G401 (cell line): ENCODE measurements at places on chromosomes 2 and 18. TPM values are rescaled to one million over a fixed set of nuclear protein-coding genes. Genes with fewer than 3 reads are reported as not detected.

DNA sequence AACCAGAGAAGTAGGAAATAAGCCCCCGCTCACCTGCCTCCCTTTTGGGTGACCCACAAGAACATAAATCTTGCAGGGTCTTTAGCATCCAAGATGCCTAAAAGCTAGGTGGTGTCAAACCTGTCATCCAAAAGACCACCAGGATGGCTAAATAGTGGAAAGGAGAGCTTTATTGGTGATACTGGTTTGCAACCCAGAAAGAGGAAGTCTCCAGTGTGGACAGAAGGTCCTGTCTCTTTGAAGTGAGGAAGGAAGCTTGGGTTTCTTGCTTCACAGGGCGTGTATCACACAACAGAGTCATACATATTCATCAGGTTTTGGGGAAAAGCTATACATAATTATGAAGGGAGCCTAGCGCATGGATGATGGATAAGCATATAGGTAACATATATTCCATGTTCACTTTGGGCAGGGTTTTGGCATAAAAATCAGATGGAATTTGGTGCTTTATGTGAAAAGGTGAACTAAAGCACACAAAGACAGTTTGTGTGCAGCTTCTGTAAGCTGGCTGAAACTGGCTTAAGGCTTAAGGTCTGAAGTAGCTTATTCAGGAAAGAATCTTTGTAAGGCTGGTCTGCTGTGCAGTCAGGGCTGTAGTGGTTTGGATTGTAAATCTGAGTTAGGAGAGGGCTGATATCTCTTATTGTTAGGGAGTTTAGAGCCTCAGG is 102.2 kb upstream of the MSH2 start:
- no peak for DNase-seq

DNA sequence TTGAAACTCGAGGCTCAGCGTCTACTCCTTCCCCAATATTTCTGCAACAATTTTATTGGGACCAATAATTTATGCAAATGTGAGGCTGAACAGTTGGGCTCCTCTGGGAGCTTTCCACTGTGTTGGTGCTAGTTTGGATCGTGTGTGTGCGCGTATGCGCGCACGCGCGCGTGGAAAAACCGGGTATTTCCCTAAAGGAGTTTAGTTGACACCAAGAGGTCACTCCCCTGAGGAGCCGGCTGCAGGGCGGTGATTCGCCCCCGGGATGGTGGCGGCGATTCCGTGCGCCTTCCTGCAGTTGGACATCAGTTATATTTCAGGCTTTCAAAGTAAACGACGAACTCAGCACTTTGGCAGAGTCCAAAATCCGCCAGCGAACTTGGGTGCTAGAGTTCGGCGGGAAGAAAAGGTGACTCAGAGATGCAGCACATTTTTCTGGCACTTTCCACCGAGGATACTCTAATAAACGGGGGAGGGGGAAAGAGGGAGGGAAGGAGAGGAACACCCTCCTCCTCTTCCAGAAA is 186.5 kb upstream of the FANCL start:
- no peak for DNase-seq

DNA sequence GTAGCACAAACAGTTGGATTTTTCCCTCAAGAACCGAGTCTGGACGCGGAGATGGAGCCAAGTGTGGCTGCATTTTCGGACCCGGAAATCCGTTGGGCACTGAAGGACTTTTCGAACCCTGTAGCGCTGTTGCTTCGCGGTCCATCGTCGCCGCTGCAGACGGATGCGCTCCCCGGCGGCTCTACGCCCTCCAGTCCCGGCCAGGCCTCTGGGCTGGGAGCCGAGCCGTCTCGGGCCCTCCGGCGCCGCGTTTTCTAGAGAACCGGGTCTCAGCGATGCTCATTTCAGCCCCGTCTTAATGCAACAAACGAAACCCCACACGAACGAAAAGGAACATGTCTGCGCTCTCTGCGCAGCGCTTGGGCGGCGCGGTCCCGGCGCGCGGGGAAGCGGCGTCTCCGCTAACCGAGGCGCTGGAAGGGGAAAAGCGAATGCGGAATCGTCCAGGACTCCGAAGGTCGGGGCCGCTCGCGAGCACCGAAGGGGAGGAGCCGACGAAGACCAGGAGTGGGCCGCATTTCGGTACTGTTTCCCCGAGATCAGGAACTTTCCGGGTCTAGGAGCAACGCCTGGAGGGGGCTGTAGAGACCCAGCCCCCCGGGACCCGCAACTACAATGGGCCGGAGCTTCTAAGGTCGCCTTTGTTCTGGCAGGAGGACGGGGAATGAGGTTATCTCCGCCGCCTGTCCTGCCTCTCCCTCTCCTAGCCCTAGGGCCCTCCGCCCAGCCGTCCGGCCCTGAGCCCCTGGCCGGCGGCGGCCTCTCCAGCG is 3.2 kb downstream of the EMX1 start:
- DNase-seq, result no peak

Gene OR6B2
- not detected in 2 replicates for total RNA-seq

GRCh38 chr2:23673830-23674679 is 252.9 kb downstream of the ATAD2B start:
- DNase-seq, result no peak

DNA sequence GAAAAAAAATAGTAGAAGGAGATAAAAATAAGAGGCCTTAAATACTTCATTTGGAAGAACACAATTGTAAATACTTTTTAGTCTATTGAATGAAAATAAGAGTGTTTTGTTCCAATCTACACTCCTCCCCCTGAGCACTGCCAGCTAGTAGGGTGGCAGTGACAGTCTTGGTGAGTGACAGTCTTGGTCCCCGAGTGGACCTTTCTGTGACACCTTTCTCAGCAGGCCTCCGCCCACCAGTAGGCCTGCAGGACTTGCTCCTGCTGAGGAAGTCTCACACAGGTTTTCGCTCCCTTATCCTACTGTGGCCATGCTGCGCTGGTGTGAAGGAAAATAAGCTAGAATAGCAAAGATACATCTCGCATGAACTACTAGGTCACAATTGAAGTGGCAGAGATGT is 666.8 kb downstream of the NR4A2 start:
- DNase-seq, result no peak

DNA sequence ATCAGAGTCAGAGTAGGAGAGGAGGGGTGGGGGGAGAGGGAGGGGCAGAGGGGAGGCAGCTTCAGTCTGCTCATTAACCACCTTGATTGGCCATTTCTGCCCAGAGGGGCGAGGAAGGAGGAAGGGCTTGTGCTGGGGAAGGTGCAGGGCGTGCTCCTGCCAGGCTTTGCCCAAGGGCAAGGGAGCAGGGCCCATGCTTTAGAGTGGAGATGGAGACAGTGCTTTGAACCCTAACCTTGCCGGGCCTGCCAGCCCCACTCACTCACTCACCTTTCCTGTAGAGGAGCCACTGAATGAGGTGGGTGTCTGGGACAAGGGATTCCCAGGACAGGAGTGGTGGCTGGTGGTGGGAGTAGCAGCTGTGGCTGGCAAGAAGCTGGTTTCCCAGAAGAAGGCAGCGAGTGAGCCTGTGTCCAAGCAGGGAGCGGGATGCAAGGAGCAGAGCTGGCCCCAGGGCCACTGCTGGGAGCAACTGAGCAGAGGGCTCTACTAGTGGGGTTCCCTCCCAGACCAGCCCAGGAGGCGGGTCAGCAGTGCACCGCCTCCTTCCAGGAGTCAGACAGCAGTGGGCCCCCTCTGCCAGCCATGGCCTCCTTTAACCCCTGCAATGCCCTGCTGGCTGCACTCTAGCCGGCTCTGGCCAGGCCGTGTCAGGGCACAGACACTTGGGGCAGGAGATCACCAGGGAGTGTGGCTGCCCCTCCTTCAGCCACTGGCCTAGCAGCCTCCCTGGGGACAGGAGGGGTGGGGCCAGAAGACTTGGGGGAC is 3.6 kb upstream of the RUFY4 start:
- DNase-seq, result no peak

- DNase-seq, result no peak
These were observed 226.5 kb downstream of the SEPTIN10 start for GRCh38 chr2:109387221-109387735.

- no peak for DNase-seq
These were observed 4.8 kb downstream of the ANKAR start for GRCh38 chr2:189679226-189679625.

Gene DLX2
- 5.0 and 5.3 TPM in 2 replicates for total RNA-seq

Gene OXER1
- not detected in 2 replicates for total RNA-seq

GRCh38 chr2:113981404-113982134 is 91.7 kb downstream of the ACTR3 start:
- DNase-seq, result no peak

DNA sequence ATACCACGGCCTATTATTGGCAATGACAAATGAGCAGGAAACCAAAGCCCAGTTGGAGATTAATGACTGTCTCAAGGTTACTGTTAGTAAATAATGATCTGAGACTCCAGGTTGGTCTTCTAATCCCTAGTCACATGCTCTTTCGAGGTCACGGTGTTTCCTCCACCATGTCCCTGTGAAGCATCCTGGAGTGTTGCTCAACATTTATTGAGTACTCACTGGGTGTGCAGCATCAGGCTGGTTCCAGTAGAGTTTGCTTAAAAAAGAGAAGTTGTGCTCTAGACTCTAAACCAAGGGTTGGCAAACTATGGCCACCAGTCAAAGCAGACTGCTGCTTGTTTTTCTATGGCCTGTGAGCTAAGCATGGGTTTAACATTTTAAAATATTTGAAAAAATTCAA is 263.8 kb upstream of the ATP5MC3 start:
- no peak for DNase-seq

- no peak for DNase-seq
These were observed 11.3 kb upstream of the LDLRAD4 start for GRCh38 chr18:13207294-13207693.

Gene MPP4
- total RNA-seq, result 7.4 and 8.8 TPM in 2 replicates

Gene TMEM182
- 1.8 and 3.8 TPM in 2 replicates for total RNA-seq

Gene SCYGR2
- not detected in 2 replicates for total RNA-seq

DNA sequence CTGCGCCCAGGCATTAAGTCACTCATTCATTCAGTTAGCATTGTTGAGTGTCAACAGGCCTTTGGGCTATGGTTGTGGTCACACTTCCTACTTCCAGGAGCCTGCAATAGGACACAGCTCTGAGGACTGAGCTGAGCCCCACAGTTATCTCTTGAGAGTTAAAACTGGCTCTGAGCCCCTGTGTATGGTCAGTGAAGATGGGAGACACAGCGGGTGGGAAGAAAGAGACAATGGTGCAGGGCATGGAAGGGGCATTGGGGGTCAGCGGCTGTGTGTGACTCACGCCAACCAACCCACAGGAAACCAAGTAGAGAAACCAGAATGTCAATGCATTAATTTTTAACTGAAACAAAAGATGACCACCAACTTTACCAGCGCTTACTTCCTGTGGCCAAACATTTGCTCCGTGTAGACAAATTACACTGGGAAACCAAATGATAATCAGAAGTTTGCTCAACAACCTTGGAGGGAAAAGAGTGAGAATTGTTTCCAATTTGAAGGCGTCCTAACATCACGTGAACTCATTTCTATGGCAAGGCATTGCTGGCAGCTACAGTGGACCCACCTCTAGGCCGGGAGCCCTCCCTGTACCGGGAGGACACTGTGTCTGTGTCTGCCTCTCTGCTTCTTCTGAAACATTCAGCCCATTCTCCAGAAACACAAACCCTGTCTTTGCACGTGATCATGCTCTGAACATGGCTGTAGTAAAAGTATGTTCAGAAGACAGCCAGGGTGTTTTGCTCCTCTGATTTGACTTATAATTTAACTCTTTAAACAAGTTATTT is 212.0 kb upstream of the ID2 start:
- no peak for DNase-seq

DNA sequence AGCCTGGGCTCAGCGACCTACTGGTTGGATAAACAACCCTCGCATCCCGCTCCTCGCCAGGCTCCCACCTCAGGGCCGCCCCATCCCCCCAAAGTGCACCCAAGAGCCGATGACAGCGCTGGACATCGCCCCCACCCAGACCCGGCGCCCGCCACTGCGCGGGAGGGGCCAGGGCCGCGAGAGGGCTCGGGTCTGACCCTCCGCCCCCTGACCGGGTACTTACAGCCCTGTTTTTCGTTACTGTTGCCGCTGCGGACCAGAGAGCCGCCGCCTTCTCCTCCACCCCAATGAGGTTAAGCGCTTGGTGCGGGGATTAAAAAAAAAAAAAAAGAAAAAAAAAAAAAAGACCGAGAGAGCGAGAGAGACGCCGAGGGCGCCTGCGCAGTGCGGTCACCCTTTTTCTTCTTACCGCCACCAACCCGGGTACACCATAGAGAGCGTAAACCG is at the start of gene CLASP1:
Gene CLASP1, minus strand, starts transcription at position 314 of the 447 bp plus-strand sequence. CDS start 43,567 bp downstream, outside the sequence.
- no peak for DNase-seq

DNA sequence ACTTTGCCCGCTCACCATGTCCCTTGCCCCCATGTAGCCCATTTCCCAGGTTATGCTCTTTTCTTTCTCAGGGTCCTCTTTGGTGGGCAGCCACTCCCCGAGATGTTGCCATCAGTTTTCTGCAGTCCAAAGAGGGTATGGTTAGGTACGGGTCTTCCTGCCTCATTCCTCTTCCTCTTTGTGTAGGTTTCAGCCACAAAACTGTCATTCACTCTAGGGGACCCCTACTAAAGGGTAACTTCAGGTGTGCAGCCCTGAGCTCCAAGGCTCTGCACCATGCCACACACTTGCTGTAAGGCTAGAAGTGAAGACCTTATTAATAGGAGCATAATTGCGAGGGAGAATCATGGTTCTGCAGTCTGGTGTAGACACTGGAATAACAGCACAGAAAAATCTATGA is 99.8 kb upstream of the ZNF397 start:
- DNase-seq, result no peak

- no peak for DNase-seq
These were observed 14.6 kb downstream of the WDR33 start for GRCh38 chr2:127796389-127796788.

GRCh38 chr2:59744436-59744835 is 809.0 kb downstream of the BCL11A start:
- DNase-seq, result no peak

Gene BOLL
- total RNA-seq, result not detected in 2 replicates

- DNase-seq, result no peak
These were observed 530.8 kb upstream of the ZNF804A start for GRCh38 chr2:184067502-184067901.

- no peak for DNase-seq
These were observed 62.5 kb downstream of the ANTXR1 start for GRCh38 chr2:69075486-69075885.

DNA sequence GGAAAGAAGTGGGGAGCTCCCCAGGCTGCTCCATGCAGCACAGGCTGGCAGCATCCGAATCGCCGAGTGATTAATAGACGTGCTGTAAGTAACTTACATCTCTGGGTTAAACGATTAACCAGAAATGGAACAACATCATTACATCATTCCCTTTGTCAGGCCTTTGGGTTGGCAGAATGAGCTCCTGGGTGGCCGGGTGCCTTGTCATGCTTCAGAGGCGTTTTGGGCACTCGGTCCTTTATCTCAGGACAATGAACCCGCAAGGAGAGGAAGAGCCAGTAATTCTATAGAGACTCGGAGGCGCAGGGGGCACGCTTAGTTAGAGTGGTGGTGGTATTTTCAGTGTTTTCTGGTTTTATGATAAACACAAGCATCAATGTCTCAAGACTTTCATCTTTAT is 146.9 kb upstream of the TPO start:
- DNase-seq, result no peak

GRCh38 chr2:158580760-158581159 is 124.0 kb downstream of the PKP4 start:
- no peak for DNase-seq

Gene SERPINB10
- not detected in 2 replicates for total RNA-seq

DNA sequence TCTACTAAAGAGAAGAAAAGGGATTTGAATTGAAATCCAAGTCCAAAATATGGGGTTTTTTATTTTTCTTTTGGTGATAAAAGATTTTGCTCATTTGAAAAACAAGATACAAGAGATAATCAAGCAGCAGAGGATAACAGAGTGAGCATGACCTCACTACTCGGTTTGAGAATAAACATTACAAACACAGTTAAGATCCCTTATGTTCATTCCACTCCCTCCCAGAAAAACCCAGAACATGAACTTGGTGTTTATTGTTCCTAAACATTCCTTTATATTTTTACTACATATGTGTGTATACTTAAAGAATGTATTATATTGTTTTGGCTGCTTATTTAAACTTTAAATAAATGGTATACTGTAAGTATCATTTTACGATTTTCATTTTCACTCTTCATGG is 146.6 kb upstream of the CHAC2 start:
- DNase-seq, result no peak

Gene CAVIN2
- 0.80 and 3.2 TPM in 2 replicates for total RNA-seq
